ENCODE measurements at places on chromosomes 4 and X.

GRCh38 chr4:164821711-164822110, 55.3 kb upstream of the APELA start:
- no peak for DNase-seq

- DNase-seq: no peak
These were observed 46.1 kb downstream of the SORCS2 start for GRCh38 chr4:7238300-7238960.

- DNase-seq: no peak
These were observed 28.1 kb upstream of the HPRT1 start for GRCh38 chrX:134431894-134432293.

GRCh38 chrX:137033774-137034507, at the start of gene GPR101:
Gene GPR101 (minus strand): TSS chrX:137033995. CDS start chrX:137031674, 2,321 bp downstream.
- DNase-seq: no peak

GRCh38 chr4:147581606-147582350, 35.4 kb upstream of the TMEM184C start:
- DNase-seq: no peak

DNA sequence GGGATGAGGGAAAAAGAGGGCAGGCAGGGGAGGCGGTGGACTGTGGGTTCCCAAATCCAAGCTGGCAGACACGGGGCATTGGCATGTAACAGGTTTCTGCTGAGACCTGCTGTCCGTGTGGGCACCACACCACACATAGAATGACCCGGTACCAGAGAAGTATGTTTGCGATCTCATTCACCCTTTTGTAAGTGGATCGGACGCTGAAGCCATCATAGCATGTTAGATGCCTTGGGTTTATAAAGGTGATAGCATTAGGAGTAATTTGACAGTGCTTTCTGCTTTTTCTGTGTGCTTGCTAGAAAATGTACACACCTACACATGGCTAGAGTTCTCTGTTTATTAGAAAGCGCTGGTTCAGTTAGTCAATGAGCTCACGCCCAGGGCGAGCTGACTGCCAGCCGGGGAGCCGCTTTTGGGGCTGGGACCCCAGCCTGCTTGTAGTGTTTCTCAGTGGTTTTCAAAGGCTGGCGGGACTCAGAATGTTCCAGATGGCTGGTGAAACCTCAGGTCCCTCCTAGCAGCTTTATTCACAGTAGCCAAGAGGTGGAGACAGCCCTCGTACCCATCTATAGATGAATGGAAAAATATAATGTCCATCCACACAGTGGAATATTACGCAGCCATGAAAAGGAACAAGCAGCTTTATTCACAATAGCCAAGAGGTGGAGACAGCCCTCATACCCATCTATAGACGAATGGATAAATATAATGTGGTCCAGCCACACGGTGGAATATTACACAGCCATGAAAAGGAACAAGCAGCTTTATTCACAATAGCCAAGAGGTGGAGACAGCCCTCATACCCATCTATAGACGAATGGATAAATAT, 579 bp downstream of the IL3RA start:
- DNase-seq: no peak

- DNase-seq: no peak
These were observed 133.9 kb upstream of the CXorf66 start for GRCh38 chrX:140099221-140099620.

GRCh38 chr4:46717950-46718349, 191.1 kb downstream of the COX7B2 start:
- no peak for DNase-seq

GRCh38 chr4:178068136-178068535, 625.9 kb upstream of the AGA start:
- DNase-seq: no peak

DNA sequence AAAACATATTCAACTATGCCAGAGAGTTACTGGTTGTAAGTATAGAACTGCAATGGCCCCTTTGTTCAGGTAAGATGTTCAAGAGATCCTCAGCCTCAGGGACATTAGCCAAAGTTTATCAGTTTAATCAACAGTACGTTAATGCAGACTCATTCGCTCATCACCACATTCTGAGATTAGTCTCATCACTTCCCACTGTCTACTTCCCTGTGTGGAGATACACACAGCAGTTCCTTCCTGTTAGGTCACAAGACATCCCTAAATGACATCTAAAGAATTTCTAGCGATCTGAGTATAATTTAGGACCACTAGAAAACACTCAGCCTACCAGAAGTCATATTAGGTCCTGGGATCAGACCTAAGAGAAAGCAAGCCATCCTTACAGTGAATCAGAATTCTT, 10.4 kb downstream of the SLC10A7 start:
- DNase-seq: no peak

- no peak for DNase-seq
These were observed 395.9 kb downstream of the GPAT3 start for GRCh38 chr4:83931659-83932438.

DNA sequence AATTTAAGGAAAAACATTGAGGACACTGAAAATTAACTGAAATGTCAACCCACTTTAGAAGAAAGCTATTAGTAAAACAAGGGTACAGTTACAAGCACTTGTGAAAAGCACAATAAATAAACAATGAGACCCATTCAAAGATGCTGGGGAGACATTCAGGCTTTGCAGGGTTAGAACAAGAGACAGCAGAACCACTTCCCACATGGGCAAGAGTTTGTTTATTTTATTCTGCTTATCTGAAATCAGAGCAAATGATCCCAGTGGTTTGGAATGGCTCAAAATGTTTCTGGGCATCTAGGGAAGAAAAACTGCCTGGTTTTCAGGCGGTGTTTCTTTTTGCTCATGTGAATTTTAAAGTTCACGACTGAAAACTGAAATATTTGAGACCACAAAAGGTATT, 42.4 kb downstream of the PPP3CA start:
- no peak for DNase-seq

DNA sequence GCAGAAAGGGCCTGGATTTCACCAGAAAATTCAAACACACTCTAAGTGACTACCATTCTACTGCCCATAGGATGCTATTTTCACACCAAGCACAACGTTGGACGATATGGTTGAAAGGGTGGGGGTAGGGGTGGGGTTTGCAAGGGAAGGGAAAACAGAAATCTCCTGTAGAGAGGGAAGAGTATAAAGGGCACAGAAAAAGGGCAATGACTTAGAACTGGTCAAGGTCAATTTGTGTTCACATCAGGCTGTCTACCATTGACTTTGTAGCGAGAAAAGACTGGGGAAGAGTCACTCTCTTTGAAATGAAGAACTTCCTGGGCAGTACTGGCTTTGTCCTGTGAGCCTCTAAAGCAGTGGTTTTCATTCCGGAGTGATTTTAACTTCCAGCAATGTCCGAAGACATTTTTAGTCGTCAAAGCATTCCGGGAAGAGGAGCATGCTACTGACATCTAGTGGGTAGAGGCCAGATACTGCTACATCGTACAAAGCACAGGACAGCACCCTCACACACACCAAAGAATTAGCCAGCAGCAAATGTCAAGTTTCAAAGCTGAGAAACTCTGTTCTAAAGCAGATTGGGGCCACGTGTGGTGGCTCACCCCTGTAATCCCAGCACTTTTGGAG, 48.4 kb upstream of the SLC7A3 start:
- DNase-seq: no peak

- no peak for DNase-seq
These were observed 75.8 kb downstream of the NUDT11 start for GRCh38 chrX:51420610-51421009.

DNA sequence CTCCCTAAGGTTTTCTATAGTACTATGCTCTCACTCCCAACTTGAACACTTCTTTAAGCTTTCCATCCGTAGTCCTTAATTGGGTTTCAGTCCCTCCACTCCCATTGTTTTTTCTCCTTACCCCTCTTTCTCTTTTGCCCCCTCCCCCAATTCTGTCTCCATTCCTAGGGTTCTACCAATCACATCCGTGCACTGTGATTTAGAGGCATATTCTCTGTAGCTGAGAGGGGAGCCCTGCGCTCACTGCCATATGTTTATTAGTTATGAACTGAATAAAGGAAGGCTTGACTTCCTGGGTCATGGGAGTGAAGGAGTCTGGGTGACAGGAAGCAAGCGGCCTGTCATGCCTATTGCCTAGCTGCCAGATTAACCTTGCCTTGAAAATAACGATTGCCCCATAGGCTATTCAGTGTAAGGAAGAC, 471 bp downstream of the MCTS1 start:
- no peak for DNase-seq

DNA sequence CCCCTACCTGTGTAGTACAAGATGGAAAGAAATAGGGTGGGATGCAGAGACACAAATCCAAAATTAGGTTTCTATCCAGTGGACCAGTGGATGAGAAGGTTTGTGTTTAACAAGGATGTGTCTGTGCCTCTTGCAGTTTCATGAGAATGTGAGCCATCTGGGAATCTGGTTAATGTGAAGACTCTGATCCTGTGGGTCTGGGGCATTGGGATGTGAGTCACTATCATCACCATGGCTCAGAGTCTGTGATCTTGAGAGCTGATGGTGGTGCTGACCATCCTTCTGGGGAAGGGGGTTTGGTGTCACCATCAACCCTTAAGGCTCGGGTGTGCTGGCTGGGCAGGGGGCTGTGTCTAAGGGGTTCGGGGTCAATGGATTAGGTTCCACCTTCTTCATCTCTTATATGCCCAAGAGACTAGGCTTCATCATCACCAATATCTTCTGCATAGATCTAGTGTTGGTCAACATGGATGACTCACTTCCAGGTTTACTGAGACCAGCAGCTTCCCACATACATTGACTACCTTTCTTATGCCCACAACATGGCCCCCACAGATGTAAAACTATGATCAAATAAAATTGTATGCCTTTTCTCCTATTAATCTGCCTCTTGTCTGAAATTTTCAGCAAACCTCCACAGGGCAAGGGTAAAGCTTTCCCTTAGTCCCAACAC, 65.7 kb upstream of the MID1 start:
- DNase-seq: no peak

GRCh38 chrX:109841869-109842579, 109.0 kb upstream of the ACSL4 start:
- no peak for DNase-seq

GRCh38 chr4:52619591-52619931, 39.5 kb downstream of the USP46 start:
- no peak for DNase-seq

GRCh38 chrX:123188081-123188480, 4.0 kb downstream of the GRIA3 start:
- DNase-seq: no peak

GRCh38 chrX:22533898-22534297, 261.2 kb downstream of the CBLL2 start:
- no peak for DNase-seq

GRCh38 chr4:8323947-8324555, 54.5 kb downstream of the HTRA3 start:
- no peak for DNase-seq

GRCh38 chrX:1380672-1381233, 11.2 kb downstream of the SLC25A6 start:
- DNase-seq: no peak

DNA sequence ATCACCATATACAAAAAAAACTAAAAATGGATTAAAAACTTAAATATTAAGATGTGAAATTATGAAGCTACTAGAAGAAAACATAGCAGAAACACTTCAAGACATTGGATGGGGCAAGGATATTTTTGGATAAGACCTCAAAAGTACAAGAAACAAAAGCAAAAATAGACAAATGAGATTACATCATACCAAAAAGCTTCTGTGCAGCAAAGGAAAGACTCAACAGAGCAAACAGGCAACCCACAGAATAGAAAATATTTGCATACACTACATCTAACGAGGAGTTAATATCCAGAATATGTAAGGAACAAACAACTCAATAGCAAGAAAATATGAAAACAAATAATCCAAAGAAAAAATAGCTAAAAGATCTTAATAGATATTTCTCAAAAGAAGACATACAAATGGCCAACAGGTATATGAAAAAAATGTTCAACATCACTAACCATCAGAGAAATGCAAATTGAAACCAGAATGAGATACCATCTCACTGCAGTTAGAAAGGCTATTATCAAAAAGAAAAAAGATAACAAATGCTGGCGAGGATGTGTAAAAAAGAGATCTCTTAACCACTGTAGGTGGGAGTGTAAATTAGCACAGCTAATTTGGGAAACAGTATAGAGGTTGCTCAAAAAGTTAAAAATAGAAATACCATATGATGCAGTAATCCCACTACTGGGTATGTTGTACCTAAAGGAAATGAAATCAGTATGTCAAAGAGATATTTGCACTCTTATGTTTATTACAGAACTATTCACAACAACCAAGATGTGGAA, 17.8 kb upstream of the LRCH2 start:
- no peak for DNase-seq

GRCh38 chr4:183506389-183506735, 1.5 kb downstream of the ING2 start:
- no peak for DNase-seq

- no peak for DNase-seq
These were observed 36.8 kb upstream of the VMA21 start for GRCh38 chrX:151359931-151360871.
